NCI-H2171 treated with DMSO at 0.1 percent for 48 hours (cell line): ENCODE measurements at places on chromosomes 6 and 20.

- DNase-seq: no peak
Measured at GRCh38 chr6:63760199-63760598, 124.6 kb downstream of the PHF3 start.

- no peak for DNase-seq
Measured at GRCh38 chr6:49739423-49739822, 4.8 kb downstream of the CRISP3 start.

DNA sequence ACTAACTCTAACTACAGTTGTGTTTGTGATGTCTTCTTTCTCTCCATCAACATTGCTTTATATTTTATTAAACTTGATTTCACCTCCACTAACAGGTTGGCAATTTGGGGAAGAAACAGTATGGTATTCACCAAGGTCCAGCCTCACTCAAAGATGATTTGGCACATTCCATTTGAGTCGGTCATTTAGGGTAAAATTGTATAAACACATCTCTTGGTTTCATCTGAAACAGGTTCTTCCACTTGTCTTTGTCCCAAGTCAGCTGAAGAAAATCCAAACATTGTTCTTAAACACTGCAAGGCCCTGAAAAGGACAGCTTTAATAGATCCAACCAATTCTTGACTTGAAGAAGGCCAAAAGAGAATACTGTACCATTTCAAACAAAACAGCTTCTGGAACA, 104.9 kb upstream of the NT5E start:
- no peak for DNase-seq

GRCh38 chr20:35295058-35295457, 2.8 kb upstream of the FAM83C start:
- DNase-seq: no peak

- no peak for DNase-seq
Measured at GRCh38 chr6:161721511-161721910, 447.6 kb upstream of the AGPAT4 start.

DNA sequence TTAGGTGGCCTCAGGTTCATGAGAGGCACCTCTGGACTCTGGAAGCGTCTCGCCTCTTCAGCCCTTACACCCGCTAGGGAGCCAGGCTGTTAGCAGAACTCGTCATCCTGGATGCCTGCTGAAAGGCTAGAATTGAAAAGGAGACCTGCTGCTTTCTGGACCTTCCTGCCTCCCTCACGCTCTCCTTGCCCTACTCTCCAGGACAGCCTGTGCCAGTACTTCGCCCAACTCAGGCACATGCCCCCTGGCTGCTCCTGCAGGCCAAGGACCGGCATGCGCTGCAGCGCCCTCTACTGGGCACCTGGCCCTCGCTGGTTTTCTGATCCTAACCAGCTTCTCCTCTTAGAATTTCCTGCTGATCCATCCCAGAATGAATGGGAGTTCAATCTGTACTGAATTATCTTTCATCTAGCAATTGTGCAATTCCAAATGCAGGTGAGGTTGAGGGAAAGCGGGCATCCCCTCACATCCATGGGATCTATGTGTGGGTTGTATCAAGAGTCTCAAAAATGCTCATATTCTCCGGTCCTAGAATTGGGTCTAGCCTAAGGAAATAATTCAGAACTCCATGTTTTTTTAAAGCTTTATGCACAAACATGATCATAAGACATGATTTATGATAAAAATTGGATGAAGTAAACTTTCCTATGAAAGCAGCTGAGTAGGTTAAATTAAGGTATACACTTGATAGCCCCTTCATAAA, 78.0 kb downstream of the PTPN1 start:
- DNase-seq: peak; percentile 49

GRCh38 chr6:130670142-130670541, 157.1 kb upstream of the SMLR1 start:
- DNase-seq: peak; percentile 17

DNA sequence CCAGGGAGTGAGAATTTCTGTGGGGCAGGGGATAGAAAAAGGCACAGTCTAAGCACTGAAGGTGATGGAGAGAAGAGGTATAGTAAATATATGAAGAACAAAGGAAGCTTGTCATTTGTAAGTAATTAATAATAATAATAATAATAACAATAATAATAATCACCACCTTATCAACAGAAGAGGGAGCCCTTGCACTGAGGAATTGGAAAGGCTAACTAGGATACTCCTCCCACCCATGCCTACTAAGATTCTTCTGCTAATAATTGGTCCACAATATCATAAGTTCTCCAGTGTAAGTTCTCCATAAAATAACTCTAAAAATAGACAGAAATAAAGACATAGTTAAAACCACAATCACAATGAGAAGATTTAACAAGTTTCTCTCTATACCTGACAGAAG, 912 bp upstream of the OR12D3 start:
- no peak for DNase-seq

DNA sequence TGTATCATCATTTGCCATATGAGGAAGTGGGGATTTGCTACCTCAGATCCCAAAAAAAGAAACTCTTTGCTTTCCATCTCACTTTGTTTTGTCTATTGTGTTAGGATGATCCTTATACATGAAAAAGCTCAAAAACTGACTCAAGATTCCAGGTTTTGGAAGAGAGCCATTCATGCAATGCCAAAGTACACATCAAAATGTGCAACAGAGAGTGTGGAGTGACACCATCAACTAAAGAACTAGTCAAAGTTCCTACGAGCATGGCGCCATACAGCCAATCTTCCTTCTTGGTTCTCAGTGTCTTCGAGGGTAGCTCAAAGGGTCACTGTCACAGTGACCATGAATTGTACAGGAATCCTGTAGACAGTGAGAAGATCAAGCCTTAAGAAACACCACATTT, 255.8 kb upstream of the SASH1 start:
- DNase-seq: no peak

GRCh38 chr6:134521116-134521501, 203.2 kb upstream of the SGK1 start:
- DNase-seq: no peak

- DNase-seq: no peak
Measured at GRCh38 chr6:11374036-11375010, 141.9 kb upstream of the NEDD9 start.

DNA sequence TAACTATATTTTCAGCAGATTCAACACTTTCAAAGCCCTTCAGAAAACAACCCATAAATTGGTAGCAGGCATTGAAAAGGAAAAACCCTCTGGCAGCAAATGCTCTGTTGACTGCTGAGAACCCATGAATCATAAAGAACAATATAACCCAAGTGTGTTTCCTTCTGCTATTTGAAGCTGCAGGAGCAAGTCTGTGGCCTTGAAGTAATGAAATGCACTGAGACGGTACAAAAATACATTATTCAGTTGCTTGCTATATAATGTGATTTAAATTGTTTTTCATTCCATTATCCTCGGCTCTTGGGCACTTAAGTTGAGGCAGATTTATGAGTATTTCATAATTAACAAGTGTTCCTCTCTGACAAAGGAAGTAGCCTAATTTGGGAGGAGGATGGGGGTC, 40.6 kb upstream of the SAMD5 start:
- DNase-seq: no peak

DNA sequence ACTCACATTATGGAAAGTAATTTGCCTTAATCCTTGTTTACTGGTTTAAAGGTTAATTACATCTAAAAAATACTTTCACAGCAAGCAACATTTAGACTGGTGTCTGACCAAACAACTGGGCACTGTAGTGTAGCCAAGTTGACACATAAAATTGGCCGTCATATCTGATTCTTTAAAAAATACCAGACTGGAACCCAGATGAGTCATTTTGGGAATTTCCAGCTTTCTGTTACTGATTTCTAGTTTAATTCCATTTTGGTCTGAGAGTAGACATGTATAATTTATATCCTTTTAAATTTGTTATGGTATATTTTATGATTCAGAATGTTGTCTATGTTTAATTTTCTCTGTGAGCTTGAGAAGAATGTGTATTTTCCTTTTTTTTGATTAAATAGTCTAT, 44.1 kb downstream of the SCP2D1 start:
- no peak for DNase-seq

- no peak for DNase-seq
Measured at GRCh38 chr6:54366667-54367327, 58.6 kb downstream of the TINAG start.

DNA sequence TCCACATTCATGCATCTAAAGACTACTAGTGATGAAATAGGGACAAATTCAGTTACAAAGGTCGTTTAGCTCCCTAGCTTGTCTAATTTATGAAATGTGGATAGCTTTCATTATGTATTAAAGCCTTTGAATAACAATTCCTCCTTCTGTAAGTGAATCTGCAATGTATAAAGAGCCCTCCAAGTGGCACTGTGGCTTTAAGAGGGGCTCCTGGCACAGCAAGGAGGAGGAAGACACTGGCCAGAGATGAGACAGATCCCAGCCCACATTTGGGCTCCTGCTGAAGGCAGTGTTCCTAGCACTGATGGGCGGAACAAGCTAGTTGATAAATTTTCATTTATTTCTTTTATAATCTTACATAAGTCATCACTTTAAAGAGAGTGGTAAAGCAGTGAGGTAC, 17.6 kb upstream of the FUCA2 start:
- DNase-seq: no peak

- no peak for DNase-seq
Measured at GRCh38 chr20:50237349-50237748, 46.7 kb downstream of the CEBPB start.

DNA sequence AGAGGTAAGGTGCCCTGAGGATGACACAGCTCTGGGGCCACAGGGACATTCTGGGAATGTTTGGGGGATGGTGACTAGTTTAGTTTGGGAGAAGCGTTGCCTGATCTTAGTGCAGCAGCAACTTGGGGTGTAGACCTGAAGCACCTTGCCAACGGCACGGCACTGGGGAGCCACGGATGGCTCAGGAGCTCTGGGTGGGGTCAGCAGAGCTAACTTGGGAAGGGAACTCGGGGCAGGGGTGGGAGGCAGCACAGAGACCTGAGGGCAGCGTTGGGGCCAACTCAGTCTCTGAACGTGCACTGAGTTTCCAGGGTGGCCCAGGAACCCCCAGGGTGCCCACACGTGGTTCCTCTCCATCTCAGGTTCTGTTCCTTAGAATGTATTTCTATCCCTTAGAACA, 14.9 kb downstream of the THBS2 start:
- no peak for DNase-seq

DNA sequence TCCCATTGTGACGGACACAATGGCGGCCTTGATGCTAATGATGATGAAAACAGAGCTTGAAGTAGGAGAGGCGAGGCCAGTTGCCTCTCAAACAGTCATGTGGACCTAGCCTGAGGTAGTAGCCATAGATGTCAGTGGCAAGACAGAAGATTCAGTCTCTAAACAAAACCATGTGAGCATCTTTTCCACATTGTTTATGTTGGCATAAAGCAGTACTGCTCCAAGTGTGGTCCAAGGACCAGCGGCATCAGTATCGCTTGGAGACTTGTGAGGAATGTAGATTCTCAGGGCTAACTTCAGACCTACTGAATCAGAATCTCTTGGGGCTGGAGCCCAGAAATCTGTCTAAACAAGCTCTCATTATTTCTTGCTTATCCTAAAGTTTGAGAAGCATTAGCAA, 312.8 kb upstream of the JAG1 start:
- DNase-seq: no peak

- no peak for DNase-seq
Measured at GRCh38 chr6:124073021-124073420, 269.4 kb downstream of the NKAIN2 start.

- no peak for DNase-seq
Measured at GRCh38 chr20:35541118-35541782, 628 bp upstream of the ERGIC3 start.

DNA sequence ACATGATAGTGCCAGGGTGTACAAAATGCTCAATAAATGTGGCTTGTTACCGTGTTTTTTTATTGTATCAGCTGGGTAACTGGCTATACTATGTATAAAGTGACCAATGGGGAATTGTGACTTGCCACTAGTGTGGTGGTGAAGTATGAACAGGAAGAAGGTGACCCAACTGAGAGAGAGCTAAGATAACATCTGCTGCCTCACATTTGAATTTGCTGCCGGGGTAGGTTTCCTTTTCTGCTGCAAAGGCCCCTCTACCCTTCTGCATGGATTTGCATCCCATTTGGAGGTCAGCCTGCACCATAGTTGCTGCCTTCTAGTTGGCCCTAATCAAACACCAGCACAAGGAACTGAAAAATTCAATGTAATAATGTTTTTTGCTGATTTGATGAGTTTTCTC, 24.1 kb downstream of the IL17A start:
- no peak for DNase-seq

DNA sequence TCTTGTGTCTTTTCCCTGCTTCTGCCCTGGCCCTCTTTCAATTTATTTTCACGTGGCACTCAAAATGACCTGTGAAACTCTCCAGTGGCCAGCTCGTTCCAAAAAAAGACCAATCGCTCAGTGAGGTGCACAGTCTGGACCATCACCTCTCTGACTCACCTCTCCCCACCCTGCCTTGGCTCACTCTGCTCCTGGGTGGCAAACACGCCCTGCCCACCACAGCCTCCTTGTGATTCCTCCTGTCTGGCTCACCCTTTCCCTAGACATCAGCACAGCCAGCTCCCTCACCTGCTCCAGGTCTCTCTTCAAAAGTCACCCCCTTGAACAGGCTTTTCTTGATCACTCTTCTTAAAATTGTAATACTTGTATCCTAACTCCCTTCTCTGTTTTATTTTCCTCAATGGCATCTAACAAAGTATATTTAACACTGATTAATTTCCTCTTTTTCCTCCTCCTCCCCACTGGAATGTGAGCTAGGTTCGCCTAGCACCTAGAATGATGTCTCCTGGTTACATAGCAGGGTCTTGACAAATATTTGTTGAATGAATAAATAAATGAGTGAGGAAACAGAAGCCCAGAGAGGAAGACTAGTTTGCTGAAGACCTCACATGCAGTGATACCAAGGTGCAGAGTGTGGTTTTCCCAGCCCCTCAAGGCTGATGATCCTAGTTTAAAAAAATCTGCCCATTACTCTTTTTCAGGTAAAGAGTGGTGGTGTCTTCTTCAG, 109.0 kb downstream of the GJA10 start:
- DNase-seq: no peak

- DNase-seq: no peak
Measured at GRCh38 chr20:62678553-62678952, 30.1 kb upstream of the NTSR1 start.

- no peak for DNase-seq
Measured at GRCh38 chr6:127107916-127108315, 10.6 kb upstream of the RSPO3 start.

- DNase-seq: peak; percentile 91
Measured at GRCh38 chr6:135062735-135063134, 8.1 kb upstream of the HBS1L start.

DNA sequence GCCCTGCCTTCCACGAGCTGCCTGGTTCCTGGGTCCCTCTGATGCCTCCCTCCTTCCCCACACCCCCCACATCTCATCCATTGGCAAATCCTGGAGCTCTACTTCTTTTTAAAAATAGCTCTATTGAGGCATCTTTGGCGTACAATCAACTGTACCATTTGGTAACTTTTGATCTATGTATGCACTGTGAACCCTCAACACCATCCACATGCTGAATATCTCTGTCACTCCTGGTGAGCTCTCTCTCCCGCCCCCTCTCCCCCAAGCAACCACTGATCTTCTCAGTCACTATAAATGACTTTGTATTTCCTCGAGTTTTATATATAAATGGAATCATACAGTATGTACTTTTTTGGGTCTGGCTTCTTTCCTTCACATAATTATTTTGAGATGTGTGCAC, 22.4 kb upstream of the PMEPA1 start:
- no peak for DNase-seq
